ENCODE measurements at places on chromosomes 2 and 18.

DNA sequence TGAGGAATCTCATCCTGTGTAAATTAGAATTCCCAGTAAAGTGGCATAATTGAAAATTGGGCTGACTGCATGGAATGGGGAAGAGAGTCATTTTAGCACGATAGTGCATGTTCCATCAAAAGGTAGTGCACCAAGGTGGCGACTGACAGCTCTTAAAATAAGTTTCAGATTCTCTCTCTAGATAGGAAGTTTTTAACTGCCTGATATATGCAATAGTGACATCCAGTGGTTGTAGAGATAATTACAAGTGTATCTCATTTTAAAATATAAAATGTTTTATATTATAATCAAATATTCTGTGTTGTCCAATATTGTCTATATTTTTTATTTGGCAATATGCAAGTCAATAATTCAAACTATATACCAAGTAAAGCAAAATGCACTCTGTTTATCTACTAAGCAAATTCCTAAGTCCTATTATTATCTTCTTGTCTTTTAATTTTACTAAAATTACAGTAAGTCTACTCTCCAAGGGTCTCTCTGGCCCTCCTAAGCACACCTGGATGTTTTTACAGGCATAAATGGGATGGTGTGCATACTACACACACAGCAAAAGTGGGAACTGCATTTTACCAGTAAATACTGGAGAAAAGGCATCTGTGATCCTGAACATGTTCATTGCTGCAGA, 397.7 kb upstream of the HNRNPA3 start:
- DNase-seq, result peak; percentile 27

DNA sequence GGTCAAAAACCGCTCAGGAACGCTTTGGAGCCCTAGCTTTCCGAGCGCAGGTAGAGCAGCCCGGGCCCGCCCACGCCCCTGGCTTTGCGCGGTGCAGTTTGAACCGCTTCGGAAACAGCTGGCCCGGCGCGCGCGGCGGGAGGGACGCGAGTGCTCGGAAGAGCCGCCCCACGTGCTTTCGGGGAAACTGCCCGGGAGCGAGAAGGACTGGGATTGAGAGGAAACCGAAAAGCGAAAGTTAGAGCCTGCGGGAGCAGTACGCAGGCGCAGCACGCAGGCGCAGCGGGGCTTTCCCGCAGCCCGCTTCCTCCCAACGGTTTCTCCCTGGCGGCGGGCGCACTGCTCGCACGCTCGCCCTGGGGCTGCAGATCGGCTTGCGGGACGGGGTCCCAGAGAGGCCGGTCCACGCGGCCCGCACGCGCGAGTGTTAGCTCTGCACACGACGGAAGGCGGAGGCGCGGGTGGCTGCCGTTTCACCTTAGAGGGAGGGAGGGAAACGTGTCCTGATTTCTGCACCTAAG, 6.3 kb upstream of the STAT1 start:
- peak; percentile 98 for DNase-seq

DNA sequence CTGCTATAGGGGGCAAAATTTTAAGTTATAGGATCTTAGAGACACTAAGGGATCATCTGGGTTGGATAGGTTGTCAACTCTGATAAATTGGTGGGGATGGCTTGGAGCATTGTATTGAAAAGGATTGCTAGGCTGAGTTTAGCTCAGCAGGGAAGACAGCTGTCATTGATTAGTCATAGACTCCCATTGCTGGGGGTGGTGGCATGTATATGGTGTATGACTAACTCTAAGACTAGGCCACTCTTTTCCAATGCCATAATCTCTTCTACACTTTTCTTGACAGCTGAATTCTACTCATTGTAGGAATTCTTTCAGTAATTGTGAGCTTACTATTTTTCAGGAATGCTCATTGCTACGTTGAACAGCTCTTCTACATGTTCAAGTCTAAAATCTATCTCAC, 81.3 kb upstream of the PELI1 start:
- peak; percentile 43 for DNase-seq

DNA sequence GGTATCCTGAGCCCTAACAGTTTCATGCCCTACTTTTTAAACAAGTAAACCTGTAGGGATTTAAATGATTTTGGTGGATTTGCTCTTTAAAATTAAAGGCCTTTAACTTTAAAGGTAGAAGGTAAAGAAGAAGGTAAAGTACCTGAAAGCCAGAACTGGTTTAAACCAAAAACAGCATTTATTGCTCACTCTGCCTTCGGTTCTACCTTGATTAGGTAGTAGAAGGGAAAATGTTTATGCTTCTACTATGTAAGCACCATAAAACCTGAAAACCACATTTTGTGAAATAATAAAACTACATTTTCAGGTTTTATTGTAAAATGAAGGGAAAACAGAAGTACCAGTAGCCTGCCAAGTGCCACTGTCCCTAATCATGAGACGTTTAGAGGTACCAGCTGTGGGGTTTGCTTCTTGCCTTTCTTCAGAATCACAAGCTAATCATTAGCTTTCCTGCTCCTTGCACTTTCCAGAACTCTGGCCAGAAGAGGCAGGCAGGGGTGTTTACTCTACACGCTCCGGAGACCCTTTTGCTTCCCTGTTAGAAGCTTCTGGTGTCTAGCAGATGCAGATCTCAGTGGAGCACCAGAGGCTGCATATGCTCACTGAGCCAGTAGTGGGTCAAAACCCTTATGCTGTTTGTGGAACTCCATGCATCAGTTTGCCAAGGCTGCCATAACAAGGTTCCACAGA, 33.3 kb downstream of the RPIA start:
- no peak for DNase-seq

GRCh38 chr2:82508702-82509101, 1950.4 kb downstream of the SUCLG1 start:
- no peak for DNase-seq

GRCh38 chr2:7835693-7836680, 845.9 kb upstream of the ID2 start:
- peak; percentile 62 for DNase-seq

- DNase-seq, result no peak
These were observed 127.9 kb upstream of the SEC11C start for GRCh38 chr18:59011786-59012185.

- DNase-seq, result no peak
These were observed 1.2 kb downstream of the ANTXR1 start for GRCh38 chr2:69013840-69014821.

GRCh38 chr2:120578576-120579352, 156.9 kb upstream of the GLI2 start:
- DNase-seq, result no peak

DNA sequence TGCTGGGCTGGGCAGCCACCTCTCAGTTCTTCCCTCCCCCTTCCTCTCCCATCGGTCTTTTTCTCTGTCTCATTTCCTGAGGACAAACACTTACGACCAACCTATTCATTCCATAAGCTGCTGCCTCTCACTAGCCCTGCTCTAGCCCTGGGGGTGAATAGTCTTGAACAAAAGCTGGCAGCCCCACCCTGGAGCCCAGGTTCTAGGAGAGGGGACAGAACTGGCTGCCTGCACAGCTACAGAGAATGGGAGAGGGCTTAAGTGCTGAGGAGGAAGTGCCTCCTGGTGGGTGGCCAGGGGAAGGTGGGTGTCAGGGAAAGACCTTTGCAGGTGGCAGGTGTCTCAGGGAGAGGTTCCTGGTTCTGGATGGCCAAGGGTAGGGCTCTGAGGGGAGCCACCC, 22.8 kb downstream of the ANO7 start:
- no peak for DNase-seq

GRCh38 chr18:25827228-25827627, 263.2 kb downstream of the SS18 start:
- no peak for DNase-seq

- DNase-seq, result no peak
These were observed 2.4 kb upstream of the PMAIP1 start for GRCh38 chr18:59897321-59897954.

- DNase-seq, result peak; percentile 22
These were observed 77.5 kb downstream of the NCK2 start for GRCh38 chr2:105822186-105822585.

DNA sequence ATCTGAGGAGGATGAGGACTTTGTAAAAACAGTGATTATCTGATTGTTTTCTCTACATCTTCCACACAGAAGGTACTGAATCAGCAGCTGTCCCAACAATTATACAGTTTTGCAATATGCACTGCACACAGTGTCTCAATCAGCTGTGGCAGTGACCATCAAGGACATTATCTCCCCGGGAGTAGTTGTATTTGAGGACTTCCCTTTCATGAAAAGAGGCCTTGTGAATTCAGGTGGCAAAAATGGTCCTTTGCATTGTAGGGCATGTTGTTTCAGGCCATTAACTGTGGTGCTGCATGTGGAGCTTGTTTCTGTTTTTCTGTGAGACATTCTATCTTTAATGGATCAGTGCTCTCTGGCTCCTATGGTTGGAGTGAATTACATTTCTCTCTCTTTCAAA, 779.4 kb upstream of the FSHR start:
- no peak for DNase-seq

DNA sequence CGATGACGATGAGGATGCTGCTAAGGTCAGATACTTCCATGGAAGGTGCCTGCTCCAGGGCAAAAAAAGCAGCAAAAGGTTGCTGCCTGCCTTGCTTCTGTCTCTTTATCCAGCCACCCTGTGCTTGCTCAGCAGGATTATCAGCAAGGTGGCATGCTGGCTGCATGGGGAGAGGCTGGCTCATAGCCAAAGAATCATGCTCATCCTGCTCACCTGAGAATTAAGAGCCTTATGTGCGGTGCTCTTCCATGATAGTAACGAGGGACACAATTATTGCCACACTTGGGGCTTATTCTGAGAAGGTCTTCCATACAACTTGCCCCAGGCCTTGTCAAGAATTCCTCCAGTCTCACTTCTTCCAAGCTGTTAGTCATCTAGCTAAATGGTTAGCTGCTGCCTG, 60.4 kb upstream of the SEC11C start:
- DNase-seq, result no peak
